Stimulated activated CD8-positive, alpha-beta memory T cell treated with anti-CD3 and anti-CD28 coated beads, Interleukin-15, amount 100 ng/mL, for 1 hour (primary cell): ENCODE measurements at places on chromosomes 5 and 9.

DNA sequence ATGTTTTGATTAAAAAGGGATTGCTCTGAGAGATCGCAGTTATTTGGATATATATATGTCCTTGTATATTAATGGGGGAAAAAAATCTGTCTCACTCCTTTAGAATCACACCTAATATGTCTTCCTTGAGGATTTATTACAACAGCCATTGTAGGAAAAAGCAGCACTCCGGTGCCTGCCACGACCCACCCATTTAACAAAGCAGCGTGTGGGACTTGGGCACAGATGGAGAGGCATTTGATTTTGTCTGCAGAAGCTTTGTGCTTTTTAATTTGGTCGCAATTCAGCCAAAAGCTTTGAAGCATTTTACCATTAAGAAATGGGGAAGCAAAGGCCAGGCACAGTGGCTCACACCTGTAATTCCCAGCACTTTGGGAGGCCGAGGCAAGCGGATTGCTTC, 159.2 kb downstream of the SMARCA2 start:
- no peak for DNase-seq

- no peak for DNase-seq
These were observed 422.2 kb downstream of the NR2F1-AS1 start for GRCh38 chr5:93158841-93159240.

- no peak for DNase-seq
These were observed 163.3 kb upstream of the LHFPL2 start for GRCh38 chr5:78811866-78812265.

DNA sequence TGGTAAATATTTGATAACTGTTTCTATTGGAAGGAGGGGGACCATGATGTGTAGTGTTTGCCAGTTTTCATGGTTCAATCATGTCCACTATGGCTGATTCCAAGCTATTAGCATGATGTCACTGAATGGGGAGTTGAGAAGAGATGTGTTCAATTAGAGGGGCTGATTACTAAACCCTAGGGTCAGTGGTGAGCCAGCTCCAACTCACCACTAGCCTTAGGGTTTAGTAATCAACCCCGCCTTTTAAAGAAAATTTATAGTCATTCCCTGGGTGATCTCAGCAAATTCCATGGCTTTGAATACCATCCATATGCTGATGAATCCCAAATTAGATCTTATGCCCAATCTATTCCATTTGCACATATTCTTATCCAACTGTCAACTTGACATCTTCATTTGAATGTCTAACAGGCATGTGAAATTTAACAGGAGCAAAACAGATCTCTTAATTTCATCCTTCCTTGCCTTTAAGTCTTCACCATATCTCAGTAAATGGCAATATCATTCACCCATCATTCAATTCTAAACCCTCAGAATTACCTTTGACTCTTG, 98.8 kb downstream of the GCNT1 start:
- DNase-seq: no peak

DNA sequence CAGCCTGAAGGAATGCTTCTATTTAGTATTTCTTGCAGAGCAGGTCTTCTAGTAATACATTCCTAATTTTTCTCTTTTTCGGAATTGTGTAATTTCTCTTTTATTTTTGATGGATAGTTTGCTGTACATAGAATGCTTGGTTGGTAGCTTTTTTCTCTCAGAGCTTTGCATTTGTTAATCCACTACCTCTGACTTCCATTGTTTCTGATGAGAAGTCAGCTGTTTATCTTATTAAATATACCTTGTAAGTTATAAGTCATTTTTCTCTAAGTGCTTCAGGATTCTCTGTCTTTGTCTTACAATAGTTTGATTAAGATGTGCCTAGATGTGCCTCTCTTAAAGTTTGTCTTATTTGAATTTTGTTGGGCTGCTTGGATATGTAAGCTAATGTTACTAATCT, 101.9 kb downstream of the HTR1A start:
- no peak for DNase-seq

- no peak for DNase-seq
These were observed 11.0 kb upstream of the DENND1A start for GRCh38 chr9:123940721-123941523.

DNA sequence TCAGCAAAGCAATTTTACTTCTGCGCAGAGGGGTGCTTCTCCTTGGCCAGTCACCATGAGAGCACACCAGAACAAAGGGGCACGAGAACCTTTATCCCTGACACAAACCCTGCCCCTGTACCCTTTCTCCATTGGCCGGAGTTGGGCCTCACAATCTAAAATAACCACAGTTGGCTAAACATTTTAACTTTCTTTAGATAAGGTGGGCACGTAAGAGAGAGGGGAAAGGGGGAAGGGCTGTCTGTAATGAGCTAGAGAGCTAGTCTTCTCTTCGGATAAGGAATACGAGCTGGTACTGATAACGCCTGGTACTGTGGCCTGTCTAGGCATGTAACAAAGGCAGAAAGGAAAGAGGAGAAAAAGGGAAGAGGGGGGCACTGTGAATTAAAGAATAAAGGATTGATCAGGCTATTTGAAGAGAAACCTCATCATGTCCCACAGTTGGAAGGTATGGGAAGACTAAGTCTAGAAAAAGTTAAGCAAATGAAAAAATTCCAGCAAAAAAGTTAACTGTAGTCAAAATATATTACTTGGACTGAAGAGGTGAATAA, 1.8 kb upstream of the IARS1 start:
- no peak for DNase-seq

DNA sequence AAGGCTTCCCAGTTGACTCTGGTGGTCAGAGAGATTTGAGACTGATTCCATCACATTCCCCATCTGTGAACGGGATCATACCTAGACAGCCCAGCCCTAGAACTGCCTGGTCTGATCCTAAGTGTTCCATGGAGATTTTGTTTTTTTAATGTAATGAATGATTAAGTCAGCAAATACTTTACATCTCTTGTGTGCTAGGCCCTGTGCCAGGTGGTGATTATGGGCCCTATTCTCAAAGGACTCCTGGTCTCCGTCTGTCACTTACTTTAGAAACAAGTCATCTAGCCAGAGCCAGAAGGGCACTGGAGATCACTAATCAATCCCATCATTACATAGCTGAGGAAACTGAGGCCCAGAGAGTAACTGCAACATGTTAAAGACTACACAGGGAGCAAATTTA, 1.1 kb upstream of the GPX3 start:
- DNase-seq: no peak

- DNase-seq: no peak
These were observed 1.9 kb upstream of the SMC2 start for GRCh38 chr9:104092192-104092591.

DNA sequence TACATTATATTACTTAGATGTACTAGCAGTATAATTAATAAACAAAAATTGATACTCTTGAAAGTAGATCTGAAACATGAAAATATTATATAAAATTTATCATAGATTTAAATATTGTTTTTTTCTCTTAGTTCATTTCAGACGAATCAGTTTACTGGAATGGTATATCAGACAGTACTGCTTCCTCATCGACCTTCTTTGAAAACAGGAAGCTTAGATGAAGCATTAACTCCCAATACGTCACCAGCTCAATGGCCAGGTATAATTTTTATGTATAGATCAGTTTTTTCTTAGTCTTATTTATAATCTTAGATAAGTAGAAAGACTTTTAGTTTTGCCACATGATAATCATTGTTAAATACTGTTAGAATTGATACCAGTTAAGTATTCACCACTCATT, 106.3 kb downstream of the DMXL1 start:
- no peak for DNase-seq

GRCh38 chr5:173891308-173892116, 3.4 kb downstream of the CPEB4 start:
- no peak for DNase-seq

- no peak for DNase-seq
These were observed 48.7 kb downstream of the TIMD4 start for GRCh38 chr5:156914371-156914737.

- DNase-seq: no peak
These were observed 5.8 kb upstream of the MEF2C start for GRCh38 chr5:88888848-88889188.

DNA sequence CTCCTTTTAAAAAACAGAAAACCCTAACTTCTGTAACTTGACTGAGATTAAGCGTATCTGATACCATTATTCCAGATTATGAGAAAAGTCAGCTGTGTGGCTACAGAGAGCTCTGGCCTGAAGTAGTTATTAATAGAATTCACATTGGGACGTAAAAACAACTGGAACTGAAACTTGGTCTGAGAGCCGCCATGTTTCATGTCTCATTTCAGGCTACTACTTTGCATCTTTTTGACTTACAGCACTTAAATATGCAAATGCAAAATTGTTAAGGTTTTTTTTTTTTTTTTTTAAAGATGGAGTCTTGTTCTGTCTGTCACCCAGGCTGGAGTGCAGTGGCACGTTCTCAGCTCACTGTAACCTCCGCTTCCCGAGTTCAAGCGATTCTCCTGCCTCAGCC, 25.2 kb downstream of the MAP3K1 start:
- no peak for DNase-seq

DNA sequence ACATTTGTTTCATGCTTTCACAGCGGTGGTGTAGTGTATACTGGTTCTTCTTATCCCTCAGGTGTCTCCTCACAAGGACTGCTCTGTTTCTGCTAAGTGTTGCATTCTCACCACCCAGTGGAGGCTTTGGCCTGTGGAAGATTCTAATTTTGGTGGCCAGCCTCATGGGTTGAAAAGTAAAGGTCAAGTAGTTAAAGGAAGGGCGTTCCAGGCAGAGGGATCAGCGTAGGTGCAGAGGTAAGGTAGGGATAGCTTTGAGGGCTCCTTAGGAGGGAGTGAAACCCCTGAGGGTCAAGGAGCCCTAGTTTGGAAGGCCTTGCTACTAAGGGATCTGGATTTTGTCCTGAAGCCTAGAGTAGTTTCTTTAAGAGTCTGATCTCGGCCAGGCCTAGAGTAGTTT, 4.6 kb upstream of the RACK1 start:
- DNase-seq: no peak

GRCh38 chr9:134195558-134195957, 31.2 kb upstream of the RNU6ATAC start:
- DNase-seq: no peak

- no peak for DNase-seq
These were observed 414.3 kb downstream of the ANXA1 start for GRCh38 chr9:73565833-73566465.

GRCh38 chr9:75997206-75997605, 106.7 kb downstream of the PCSK5 start:
- DNase-seq: no peak

DNA sequence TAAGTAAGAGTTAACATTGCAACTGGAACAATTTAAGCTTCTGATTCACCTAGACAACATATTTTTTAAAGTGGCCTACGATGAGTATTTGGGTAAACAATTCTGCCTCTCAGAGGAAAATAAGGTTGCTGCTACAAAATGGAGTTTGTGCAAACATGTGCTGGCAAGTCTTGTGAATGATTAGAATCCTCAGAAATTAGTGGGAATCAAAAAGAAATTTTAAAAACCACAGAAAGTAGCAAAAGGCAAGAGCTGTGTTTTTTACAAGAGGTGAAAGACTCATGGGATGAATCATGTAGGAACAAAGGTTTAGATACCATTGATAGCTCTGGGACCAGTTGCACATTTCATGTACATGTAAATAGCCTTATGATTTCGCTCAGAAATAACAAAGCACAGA, 561.6 kb downstream of the TAF11L14 start:
- no peak for DNase-seq

DNA sequence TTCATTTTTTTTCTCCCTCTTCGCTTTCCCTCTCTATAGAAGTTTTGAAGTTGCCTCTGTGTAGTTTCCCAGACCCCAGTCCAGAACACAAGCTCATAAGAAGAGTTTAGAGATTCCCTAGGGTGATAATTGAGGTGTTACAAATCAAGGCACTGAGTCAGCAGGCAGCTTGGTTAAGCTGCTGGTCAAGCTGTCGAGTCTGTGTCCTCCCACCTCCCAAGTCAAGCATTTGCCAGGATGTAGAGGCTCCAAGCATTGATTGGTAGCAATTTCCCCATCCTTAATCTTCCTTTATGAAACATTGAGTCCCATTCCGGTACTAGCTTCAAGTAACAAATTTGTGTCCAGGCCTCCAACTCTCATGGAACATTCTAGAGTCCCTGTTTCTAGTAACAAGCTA, 47.5 kb upstream of the SLC1A1 start:
- no peak for DNase-seq

GRCh38 chr5:39199335-39199734, 20.0 kb downstream of the FYB1 start:
- no peak for DNase-seq

- DNase-seq: no peak
These were observed 595.8 kb downstream of the PSAT1 start for GRCh38 chr9:78892769-78893168.

- no peak for DNase-seq
These were observed 134.9 kb upstream of the FBXL7 start for GRCh38 chr5:15365070-15365469.

DNA sequence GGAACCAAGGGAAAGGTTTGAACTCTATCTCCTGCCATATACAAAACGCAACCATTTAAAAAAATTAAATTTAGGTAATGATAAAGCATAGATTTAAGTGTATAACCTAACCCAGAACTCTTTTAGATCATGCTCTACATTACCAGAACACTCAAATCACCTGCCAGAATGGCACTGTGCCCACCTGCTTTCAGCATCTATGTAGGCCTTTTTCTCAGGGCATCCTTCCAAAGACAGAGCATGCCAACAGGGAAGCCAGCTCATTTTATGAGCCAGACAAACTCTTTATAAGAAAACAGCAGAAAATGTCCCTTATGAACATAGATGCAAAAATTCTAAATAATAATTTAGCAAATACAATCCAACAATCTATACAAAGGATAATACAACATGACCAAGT, 47.9 kb upstream of the SMAD5 start:
- no peak for DNase-seq

- no peak for DNase-seq
These were observed 851 bp upstream of the EEIG1 start for GRCh38 chr9:127981559-127982121.
